Urothelium cell line (cell line): ENCODE measurements at places on chromosomes 7 and 10.

DNA sequence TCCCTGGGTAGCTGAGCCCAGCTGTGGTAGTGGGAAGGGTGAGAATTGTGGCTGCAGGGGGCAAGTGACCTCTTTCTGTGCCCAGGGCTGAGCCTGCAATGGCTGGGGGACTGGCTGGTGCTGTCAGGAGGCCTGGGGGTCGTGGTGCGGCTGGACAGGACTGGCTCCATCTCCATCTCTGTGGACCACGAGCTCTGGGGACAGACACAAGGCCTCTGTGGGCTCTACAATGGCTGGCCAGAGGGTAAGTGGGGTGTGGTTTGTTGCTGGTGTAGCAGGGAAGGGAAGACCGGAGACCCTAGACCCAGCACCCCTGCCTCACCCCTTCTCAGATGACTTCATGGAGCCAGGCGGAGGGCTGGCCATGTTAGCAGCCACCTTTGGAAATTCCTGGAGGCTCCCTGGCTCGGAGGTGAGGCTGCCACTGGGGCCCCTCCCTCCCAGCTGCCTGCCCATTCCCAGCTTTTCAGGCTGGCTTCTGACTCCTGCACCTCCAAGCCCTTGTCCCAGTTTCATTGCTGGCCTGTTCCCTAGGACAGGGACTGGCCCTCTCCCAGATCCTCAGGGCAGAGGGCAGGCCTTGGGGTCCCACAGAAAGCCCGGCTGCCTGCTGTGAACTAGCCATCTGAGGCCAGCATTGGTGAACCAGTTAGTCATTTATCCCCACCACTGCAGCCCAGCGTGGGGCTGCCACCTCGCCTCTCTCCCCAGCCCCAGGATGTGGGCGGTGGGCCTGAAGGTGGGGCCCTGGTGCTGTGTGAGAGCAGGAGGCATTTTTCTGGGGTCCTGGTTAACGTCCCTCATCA is 5.5 kb upstream of the ZNF467 start:
- no peak for DNase-seq

DNA sequence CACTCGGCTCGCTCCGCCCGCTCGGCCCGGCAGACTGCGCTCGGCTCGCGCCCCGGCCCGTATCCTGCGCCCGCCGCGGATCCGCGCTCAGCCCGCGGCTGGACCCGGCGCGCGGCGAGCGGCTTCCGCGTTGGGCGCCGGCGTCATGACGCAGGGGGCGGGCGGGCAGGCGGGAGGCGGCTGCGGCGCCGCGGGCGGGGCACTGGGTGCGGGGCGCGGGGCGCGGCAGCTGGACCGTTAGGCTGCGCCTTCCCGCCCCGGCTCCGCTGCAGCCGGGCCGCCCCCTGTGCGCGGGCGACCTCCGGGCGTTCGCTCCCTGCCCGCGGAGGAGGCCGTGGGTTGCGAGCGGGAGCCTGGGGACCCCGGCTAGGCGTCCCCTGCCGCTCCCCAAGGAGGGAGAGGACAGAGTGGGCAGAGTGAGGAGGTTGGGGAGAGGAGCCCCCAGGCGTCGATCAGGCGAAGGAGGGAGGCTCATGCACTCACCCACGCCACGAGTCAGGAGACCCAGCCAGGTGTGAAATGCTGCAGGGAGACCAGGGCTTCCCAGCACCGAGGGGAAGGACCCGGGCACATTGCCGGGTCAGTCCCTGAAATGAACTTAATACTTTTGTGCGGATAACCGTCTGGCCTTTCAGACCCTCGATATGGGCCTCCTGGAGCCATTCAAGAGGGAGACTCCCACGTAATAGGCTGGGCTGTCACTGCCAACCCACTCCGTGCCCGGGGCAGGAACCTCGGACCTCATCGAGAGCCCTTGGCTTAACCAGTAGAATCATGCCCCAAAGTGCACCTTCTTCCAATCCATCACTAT is at the start of gene PIP4K2A:
Gene PIP4K2A, minus strand, starts transcription at position 100 of the 811 bp plus-strand sequence. CDS start 252 bp downstream, outside the sequence.
- DNase-seq: peak; percentile 91

DNA sequence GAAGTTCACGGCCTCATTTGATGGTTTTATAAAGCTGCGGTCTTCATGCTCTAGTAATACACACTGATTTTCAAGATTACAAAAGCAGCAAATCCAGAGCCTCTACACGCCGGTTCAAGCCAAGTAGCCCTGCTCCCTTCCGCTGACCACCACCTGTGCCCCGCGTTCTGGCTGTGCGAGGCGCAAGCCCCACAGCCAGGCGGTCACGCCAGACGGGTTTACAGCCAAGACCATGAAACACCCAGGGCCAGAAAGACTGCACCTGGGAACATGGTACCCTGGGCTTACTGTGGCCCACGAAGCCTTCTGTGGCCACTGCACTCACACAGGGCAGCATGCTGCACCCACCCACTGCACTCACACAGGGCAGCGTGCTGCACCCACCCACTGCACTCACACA is 33.6 kb downstream of the GPER1 start:
- DNase-seq: no peak

DNA sequence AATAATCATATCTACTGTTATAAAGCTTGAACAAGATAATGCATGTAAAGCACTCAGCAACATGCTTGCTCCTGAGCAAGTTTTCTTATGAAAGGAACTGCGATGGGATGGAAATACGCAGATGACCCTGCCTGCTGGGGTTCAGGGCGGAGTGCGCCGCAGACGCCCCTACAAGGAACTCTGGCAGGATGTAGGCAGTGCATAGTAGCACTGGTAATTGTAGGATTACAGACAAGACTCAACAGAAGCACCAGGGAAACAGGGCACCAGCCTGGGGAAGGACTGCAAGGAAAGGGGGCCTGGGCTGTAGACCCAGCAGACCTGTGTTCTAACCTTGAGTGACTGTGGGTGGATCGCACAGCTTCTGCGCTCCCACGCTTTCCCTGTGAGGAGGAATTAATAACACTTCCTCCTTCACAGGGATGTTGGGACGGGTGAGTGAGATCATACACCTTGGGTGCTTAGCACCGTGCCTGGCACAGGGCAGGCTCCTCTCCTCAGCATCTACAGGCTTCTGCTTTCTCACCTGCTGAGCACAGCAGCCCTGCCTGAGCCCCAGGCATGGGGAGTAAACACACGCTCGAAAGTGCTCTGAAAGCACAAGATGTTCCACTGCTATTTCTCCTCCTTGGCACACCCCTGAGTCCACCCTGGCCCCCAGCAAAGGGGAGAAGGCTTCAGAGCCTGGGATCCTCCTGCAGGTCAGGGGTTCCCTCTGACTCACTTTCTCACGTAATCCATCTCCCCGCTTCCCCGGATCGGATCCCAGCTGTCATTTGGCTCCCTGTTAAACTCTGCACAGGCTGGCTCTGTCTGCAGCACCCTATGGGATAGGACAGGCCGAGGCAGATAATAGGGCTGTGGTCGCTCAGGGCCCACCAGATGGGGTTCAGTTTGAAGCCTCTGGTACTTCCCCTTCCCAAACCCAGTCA is 19.2 kb downstream of the ITPRIP start:
- no peak for DNase-seq

GRCh38 chr7:24659505-24659904 is 86.3 kb downstream of the PALS2 start:
- no peak for DNase-seq

- peak; percentile 60 for DNase-seq
Observed at GRCh38 chr10:25047591-25048301, 31.3 kb downstream of the THNSL1 start.

DNA sequence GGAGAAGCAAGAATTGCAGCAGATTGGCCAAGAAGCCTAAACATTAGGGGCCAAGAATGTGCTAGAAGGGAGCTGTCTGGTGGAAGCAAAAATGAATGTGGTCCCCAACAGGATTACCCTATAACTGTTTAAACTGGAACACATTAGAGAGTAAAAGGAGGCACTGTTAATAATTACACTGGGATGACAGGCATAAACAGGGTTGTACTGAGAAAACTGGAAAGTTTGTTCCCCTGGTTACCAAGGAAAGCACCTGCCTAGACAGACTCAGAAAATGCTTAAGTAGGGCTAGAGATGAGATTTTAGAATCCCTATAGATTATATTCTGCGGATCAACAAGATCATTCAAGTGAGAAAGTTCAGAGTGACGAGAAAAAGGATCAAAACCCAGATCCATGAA is 100.8 kb downstream of the CTTNBP2 start:
- DNase-seq: no peak

- DNase-seq: no peak
Observed at GRCh38 chr10:125003146-125003900, 61.4 kb downstream of the ZRANB1 start.

- no peak for DNase-seq
Observed at GRCh38 chr10:108801775-108802517, 1121.4 kb downstream of the XPNPEP1 start.

GRCh38 chr7:109020251-109020650 is 450.6 kb downstream of the DNAJB9 start:
- no peak for DNase-seq

GRCh38 chr10:15096661-15097010 is 519 bp upstream of the RPP38 start:
- DNase-seq: no peak

DNA sequence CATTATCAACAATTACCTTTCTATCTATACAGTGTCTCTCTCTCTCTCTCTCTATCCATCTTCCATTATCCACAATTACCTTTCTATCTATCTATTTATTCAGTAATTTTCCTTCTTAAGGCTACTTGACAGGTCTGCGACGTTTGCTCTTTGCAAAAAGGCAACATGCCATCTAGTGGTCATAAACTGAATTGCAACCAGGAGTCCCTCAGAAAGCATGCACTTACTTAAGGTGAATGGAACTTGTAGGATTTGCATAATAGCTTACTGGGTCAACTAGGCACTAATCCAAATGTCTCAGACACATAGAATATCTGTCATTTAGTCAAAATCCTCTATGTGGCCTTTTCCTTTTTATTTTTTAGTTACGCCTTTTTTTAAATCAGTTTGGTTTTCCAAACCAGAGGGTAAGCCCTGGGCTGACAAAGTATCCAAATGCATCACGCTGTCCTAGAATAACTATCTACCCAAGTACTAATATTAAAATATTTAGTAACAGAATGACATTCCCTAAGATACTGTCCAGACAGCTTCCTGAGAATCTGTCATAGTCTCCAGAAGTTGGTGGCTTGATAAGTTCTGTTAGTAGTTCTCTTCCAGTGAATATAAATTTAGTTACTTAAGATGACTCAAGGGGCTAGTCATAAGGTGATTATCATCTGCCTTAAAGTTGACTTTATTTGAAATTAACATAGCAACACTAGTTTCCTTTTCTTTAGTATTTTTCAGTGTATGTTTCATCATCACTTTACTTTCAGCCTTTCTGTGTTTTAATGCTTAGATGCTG is 208.3 kb downstream of the PPP1R3A start:
- DNase-seq: peak; percentile 44

DNA sequence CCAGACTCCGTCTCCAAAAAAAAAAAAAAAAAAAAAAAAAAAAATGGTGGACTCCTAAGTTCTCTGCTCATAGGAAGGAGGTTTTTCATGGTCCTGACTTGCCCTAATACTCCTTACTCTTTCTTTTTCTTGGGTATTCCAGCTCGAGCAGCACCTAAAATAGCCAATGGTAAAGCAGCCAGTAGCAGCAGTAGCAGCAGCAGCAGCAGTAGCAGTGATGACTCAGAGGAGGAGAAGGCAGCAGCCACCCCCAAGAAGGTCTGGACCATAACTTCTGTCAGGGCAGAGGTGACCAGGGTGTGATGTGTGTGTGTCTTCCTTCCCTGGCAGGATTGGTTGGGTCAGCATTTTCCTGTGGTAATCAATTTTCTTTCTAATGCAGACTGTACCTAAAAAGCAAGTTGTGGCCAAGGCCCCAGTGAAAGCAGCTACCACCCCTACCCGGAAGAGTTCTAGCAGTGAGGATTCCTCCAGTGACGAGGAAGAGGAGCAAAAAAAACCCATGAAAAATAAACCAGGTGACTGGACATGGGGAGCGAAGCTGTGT is 6.9 kb downstream of the NOLC1 start:
- no peak for DNase-seq

DNA sequence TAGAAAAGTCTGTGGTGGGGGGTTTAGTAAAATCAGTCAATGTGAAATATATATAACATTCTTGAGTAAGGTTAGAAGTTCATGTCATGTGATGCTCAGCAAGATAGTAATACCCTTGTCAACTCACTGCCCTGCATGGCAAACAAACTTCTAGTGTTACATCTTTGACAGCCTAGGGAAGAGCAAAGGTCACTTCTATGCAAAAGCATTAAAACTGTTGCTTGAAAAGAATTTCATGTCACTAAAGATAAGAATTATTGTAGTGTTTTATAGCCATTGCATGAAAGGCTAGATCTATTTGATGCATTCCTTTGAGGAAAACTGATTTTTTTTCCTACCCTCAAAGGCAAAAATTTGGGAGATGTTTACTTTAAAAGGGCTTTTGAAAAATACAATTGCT is 176.0 kb downstream of the SKAP2 start:
- no peak for DNase-seq

DNA sequence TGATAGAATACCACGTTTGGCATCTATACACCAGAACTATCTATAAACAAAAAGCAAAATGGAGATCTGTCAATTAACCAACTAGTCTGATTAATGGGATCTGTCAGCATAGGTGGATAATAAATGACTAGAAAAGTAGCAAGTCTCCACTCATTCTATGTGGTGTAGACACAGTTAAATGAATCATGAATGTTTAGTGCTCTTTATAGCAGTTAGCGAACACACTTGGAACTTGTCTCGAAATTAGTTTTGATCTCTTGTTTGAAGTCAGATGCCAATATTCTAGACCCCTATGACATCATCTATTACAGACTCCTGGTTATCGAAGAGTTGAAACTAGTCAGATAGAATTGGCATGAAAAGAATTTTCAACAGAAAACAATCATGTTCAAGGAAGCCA is 259.7 kb downstream of the AHR start:
- DNase-seq: no peak

DNA sequence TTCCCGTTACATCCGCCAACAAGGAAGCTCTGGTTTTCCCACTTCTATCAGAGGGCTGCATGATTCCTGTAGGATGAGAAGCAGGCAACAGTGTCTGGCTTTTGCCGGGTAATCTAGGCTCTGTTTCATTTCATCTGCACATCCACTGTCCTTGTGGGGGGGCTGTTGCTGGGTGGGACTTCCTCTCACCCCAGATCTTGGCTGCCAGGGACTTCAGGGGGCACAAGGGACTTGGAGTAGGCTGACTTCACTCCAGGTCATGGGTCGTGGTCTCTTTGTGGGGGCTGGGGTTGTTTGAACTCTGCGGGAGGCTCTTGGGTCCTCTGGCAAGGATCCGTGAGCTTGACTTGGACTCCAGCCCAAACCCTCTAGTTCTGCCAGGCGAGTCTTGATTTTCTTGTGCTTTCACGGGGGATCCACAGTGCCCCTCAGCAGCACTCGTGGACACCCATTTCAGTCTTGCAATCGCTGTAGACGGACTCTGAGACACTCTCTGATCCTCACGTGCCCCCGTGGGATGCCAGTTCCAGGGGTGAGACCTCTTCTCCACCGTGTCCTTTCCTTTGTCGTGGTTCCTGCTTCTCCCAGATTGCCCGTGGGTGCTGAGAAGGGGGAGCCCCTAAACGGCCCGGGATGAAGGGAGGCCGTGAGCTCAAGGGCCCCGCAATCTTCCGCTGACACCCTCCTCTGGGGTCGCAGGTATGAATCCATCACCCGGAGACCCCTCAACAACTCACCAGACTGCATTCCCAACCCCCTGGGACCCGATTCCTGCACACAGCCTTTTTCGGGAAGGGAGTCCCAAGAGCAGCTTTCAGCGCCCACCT is 21.4 kb upstream of the ZNF273 start:
- no peak for DNase-seq
